ENCODE measurements at places on chromosomes 11 and 22.

DNA sequence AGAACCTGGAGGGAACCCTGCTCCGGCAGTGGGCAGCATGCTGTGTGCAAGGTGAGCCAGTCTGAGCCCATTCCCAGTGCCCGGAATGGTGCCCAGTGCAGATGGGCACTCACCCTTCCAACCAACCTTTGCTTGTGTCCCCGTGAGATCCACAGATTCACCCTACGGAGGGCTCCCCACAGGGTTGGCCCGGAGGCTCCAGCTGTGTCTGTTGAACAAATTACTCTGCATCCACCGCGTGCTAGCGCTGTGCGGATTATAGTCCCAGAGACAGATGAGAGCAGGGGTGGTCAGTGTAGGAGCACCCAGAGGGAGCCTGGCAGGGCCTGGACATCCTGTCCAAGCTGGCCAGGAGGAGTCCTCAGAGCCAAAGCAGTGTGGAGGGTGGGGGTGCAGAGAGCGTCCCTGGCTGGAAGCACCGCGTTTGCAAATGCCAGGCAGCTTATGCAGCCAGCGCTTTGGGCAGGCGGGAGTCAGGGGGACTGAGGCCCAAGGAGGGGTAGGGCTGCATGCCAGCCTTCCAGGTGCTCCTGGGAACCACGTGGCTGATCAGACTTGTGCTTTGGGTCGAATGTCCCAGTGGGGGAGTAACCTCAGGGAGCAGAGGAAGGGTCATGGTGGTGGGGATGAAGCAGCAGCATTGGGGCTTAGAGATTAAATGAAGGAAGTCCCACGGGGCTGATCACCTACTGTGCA, 80.5 kb downstream of the KCNQ1 start:
- DNase-seq = no peak

- DNase-seq = no peak
Observed at GRCh38 chr22:46066691-46067090, 83.6 kb upstream of the PPARA start.

DNA sequence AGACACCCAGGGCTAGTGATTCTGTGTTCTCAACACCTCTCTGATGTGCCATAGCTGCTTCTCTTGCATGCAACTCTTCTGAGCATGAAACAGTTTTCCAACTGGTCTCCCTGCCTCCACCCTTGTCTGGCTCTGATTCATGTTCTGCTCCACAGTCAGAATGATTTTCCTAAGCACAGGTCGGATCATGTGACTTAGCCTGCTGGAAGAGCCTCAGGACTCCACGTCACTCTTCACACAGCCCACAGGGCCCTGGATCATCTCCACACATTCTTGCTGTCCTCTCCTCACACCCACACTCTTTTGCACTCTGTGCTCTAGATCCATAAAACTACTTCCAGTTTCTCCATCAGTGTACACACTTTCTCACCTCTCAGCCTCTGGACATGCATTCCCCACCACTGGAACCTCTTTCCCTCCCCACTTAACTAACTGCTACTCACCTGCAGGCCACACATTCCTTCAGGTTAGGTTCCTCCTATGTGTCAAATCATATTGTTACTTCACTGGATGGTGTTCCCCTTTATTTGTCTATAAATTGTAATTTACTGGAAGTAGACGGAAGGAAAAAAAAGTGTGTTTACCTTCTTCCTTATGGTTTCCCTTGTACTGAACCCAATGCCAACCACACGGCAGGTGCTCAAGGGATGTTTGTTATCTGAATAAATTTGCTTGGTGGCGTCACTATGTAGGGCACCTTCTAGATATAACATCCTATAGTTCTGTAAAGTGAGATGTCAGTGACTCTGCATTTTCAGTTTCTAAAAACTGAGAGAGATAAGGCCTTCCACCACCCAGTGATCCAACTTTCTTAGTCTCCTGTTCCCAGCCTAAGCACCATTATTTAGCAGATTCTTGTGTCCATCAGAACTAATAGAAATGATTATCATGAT, 133.7 kb downstream of the ETS1 start:
- no peak for DNase-seq

DNA sequence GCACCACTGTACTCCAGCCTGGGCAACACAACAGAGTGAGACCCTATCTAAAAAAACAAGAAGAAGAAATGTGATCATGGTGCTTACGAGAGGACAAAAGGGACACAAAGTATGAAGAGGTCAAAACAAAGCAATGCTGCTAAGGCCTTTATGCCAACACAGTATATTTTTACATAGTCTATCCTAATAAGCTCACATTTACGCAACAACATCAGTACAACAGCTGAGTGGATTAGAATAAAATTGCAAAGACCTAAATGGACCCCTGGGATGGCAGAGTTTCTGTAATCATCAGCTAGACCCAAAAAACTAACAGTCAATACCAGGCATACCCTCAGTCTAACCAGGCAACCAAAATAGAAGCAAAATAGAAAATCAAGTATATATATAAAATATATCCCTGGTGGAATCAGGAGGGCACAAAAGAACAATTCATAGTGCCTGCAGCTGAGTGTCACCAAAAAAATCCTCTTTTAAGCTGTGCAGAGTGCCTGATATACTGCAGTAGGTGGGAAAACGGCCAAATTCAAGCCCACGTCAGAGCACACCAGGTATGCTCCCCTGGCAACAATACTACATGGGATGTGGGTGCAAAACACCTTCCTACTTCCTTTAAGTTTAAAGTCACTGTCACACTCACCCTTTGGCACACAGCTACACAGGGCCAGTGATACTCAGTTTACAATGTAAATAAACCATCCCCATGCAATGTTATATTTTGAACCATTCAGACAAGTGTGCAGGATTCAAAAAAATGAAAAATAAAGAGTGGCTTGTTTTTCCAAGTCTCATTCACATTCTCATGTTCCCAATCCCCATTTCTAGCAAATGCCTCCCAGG, 57.8 kb downstream of the RBFOX2 start:
- no peak for DNase-seq

DNA sequence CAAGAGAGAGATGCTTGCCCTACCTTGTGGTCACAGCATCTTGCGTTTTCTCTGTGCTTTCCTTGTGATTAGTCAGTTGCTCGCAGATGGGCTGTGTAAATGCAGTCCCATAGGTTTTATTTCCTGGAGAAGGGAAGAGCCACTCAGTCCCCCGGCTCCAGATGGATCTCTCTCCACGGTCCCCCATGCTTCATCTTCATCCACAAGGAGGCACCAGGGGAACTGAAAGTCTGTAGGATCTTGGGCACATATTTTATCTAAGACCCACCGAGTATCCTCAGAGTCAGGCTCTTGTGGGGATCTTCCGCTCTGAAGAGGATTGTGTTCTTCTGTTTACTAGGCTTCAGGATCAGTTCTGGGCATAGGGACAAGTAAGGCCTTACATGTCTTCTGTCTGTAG, 66.8 kb upstream of the E2F8 start:
- no peak for DNase-seq
